ENCODE measurements at places on chromosomes 2 and 18. TPM values are rescaled to one million over a fixed set of nuclear protein-coding genes. Genes with fewer than 3 reads are reported as not detected.

Gene PTPRN
- 0.28 TPM for polyA plus RNA-seq

Gene WDR35
- 8.3 TPM for polyA plus RNA-seq

Gene ZNF521
- 29.6 TPM for polyA plus RNA-seq

Gene CD28
- not detected for polyA plus RNA-seq

Gene DNAH7
- polyA plus RNA-seq, result 0.49 TPM

Gene TRAPPC8
- polyA plus RNA-seq, result 47.3 TPM

Gene COPS7B
- 44.8 TPM for polyA plus RNA-seq

Gene NEDD4L
- polyA plus RNA-seq, result 13.0 TPM

Gene C18orf63
- polyA plus RNA-seq, result not detected

Gene FECH
- polyA plus RNA-seq, result 52.7 TPM

Gene ACP1
- 120 TPM for polyA plus RNA-seq

Gene ELOA2
- not detected for polyA plus RNA-seq

Gene TUBB8B
- polyA plus RNA-seq, result not detected

Gene DLX2
- polyA plus RNA-seq, result not detected

Gene FOXI3
- not detected for polyA plus RNA-seq

Gene SCYGR4
- not detected for polyA plus RNA-seq

Gene IHH
- polyA plus RNA-seq, result not detected

Gene STON1
- 11.3 TPM for polyA plus RNA-seq

Gene GLB1L
- polyA plus RNA-seq, result 12.8 TPM

Gene ZNG1B
- 25.4 TPM for polyA plus RNA-seq

Gene PARD6G
- polyA plus RNA-seq, result 1.0 TPM

Gene COL4A3
- polyA plus RNA-seq, result 0.05 TPM

Gene MYOM1
- polyA plus RNA-seq, result 0.05 TPM

Gene ZSWIM2
- polyA plus RNA-seq, result 0.15 TPM

Gene TYMS
- polyA plus RNA-seq, result 45.4 TPM

Gene RFX8
- polyA plus RNA-seq, result 4.3 TPM

Gene DCC
- polyA plus RNA-seq, result 0.14 TPM

Gene RAX
- not detected for polyA plus RNA-seq

Gene LDLRAD4
- polyA plus RNA-seq, result not detected

Gene IL1R2
- polyA plus RNA-seq, result 0.51 TPM

Gene FBXO15
- 0.77 TPM for polyA plus RNA-seq

Gene TSPYL6
- not detected for polyA plus RNA-seq

Gene TAF4B
- 0.70 TPM for polyA plus RNA-seq

Gene VWA3B
- not detected for polyA plus RNA-seq

Gene RGPD4
- not detected for polyA plus RNA-seq

Gene LYG2
- not detected for polyA plus RNA-seq

Gene TNS1
- 13.9 TPM for polyA plus RNA-seq

Gene CXCR4
- polyA plus RNA-seq, result 0.03 TPM

Gene ARHGAP15
- 0.07 TPM for polyA plus RNA-seq

Gene TOGARAM2
- 0.15 TPM for polyA plus RNA-seq

Gene RFTN2
- 0.73 TPM for polyA plus RNA-seq

Gene GULP1
- polyA plus RNA-seq, result 53.1 TPM

Gene CDH2
- polyA plus RNA-seq, result 15.3 TPM

Gene METTL5
- polyA plus RNA-seq, result 52.9 TPM

Gene CRYBA2
- not detected for polyA plus RNA-seq

Gene IL1RL1
- 0.14 TPM for polyA plus RNA-seq

Gene CYS1
- polyA plus RNA-seq, result 0.31 TPM

Gene PMAIP1
- 8.5 TPM for polyA plus RNA-seq

Gene KATNAL2
- 1.8 TPM for polyA plus RNA-seq

Gene TRIB2
- polyA plus RNA-seq, result 23.4 TPM

Gene CHN1
- polyA plus RNA-seq, result 904 TPM

Gene HOXD10
- not detected for polyA plus RNA-seq

Gene MROH2A
- polyA plus RNA-seq, result not detected

Data from fibroblast of lung (primary cell).